ENCODE measurements at places on chromosomes 3 and 15.

DNA sequence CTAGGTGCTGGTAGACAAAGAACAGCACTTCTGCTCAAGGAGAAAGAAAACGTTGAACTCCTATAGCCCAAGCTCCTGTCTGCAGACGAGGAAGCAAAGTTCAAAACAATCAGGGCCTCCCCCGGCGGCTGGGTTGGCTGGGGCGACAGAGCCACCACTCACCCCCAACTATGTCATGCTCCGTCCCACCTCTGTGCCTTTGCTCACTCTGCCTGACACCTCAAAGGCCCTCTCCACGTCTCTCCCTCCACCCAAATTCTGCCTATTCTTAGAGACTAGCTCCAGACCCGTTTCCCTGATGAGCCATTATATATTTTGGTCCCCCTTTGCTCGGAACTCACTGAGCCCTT, 304.3 kb downstream of the TLE3 start:
- peak overlapping the region; percentile 99 for H3K27ac ChIP-seq
- no peaks in the 10 kb centered on the region for H3K36me3 ChIP-seq
- H3K27me3 ChIP-seq: no peaks in the 10 kb centered on the region
- no peak overlapping the region for H3K4me3 ChIP-seq

GRCh38 chr3:134937256-134938028, 142.4 kb downstream of the EPHB1 start:
- no peak overlapping the region for H3K4me3 ChIP-seq
- DNase-seq: no peak
- no peaks in the 10 kb centered on the region for H3K4me1 ChIP-seq
- H3K36me3 ChIP-seq: no peaks in the 10 kb centered on the region
- no peaks in the 10 kb centered on the region for H3K27me3 ChIP-seq

DNA sequence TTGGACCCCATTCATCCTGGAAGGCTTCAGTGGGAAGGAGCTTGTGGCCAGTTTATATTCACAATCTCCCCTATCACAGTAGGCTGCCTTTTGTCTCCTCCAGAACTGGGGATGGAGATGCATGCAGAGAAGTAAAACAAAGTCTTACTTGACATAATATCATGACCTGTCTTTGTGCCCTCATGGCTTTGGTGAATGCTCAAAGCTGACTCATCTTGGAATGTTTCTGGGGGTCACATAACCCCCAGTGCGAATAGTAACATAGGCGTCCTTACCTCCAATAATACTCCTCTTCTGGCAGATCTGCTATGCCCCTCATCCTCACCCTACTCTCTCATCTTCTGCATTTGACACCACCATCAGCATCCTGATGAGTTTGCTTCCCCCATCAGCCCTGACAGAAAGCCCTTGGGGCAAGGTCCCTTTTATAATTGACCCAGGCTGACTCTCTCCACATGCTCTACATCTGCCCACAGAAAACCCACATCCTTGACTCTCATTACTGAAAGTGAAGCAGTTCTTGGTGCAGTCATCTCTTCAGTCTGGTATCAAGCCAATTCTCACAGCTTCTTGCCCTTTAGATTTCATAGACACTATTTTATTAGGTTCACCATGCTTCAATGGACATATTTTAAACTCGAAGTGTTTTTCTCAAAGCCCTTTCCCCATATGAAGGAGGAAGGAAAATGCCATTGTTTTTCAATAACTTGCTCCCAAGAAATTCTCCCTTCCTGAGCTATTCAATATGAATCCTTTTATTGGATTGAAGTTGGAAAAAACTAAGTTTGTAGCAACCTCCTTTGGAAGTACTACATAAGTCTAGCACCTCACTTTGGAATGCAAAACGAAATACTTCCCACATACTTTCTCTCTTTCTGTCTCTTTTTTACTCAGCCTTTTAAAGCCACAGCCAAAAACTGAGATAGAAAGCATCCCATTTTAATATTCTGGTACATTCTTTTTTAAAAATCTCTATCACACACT, 36.6 kb downstream of the OSTN start:
- no peaks in the 10 kb centered on the region for H3K36me3 ChIP-seq
- no peak for DNase-seq
- H3K4me1 ChIP-seq: no peaks in the 10 kb centered on the region
- H3K4me3 ChIP-seq: no peak overlapping the region

DNA sequence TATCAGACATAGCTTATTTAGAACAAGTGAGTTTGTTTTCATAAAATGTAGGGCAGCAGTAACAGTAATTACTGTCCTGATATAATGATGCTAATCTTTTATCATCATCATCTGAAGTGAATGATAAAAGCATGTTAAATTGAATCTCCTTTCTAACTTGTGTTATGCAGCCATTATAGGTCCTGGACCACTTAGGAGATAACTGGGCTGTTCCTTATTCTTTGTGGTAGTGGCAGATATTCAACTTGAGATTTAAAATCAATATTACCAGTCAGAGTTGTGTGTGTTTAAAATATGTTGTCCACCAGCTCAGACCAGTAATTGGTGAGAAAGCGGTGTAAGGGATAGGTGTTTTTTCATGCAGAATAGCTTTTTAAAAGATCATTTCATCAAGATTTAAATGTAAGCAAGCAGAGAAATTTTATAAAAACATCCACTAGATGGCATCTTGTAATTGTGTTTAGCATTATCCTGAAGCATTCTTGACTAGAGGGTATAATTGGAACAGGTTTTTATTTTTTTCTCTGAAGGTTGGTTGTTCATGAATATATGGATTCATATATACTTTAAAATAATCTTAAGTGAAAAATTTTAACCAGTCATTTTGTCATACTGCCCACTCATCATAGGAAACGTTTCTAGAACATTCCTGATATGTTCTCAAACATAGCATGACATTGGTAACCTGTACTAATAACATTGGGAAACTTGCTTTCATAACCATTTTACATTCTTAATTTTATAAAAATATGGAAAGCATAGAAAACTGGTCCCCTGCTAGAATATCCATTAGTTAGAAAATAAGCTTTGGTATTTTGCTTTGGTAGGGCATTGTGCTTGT, 153.9 kb downstream of the BBX start:
- H3K4me1 ChIP-seq: no peaks in the 10 kb centered on the region
- no peaks in the 10 kb centered on the region for H3K36me3 ChIP-seq
- H3K27ac ChIP-seq: no peak overlapping the region
- DNase-seq: no peak

GRCh38 chr15:25947323-25948314, 84.5 kb upstream of the ATP10A start:
- H3K4me1 ChIP-seq: no peaks in the 10 kb centered on the region
- no peaks in the 10 kb centered on the region for H3K27me3 ChIP-seq
- no peak for DNase-seq
- no peaks in the 10 kb centered on the region for H3K36me3 ChIP-seq
- no peak overlapping the region for H3K27ac ChIP-seq
- H3K4me3 ChIP-seq: no peak overlapping the region

DNA sequence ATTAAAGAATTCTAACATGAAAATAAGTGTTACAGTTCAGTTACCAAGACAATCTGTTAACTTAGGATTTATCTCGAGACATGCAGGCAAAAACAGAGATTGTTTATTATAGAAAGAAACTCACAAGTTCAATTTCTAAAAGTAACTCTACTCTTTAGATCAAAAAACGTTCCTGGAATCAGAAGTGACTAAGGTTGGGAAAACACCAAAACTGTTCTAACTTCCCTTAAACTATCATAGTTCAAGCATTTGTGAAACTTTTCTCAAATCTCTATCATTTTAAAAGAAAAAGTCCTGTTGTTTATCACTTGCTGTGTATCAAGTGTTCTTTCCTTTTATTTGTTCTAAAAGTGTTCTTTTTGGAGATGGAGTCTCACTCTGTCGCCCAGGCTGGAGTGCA, 8.7 kb downstream of the WDR82 start:
- H3K27me3 ChIP-seq: no peaks in the 10 kb centered on the region
- peaks cover 35% of the 10 kb centered on the region for H3K4me1 ChIP-seq

DNA sequence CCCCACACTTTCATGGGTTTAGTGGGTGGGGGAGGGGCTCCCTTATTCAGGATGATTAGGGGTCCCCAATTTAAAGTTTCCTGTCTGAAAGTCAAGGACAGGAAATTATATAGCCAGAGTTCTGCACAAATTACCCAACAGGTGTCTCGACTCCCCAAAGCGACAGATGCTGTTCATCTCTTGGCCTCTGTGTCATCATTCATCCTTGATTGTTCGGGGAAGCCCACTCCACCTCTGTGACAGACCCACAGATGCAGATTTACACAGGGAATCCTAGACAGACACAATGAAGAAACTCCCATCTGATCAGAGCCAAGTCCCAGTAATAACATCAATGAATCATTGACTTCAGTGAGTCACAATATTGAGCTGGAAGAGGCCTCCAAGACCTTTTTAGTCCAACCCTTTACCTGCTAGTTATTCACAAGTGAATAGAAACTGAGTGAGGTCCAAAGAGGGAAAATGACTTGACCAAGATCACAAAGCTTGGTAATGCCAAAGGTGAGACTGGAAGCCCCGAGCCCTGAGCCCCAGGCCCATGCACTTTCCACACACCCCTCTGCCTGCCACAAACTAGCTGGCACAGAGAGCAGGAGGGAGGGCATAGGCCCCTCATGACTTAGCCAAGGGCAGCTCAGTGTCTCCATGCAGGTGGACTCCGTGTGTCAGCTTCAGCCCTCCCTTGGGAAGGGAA, 7.9 kb upstream of the SRP14 start:
- peak; percentile 54 for DNase-seq
- H3K27me3 ChIP-seq: no peaks in the 10 kb centered on the region
- H3K4me1 ChIP-seq: no peaks in the 10 kb centered on the region
- H3K36me3 ChIP-seq: no peaks in the 10 kb centered on the region

DNA sequence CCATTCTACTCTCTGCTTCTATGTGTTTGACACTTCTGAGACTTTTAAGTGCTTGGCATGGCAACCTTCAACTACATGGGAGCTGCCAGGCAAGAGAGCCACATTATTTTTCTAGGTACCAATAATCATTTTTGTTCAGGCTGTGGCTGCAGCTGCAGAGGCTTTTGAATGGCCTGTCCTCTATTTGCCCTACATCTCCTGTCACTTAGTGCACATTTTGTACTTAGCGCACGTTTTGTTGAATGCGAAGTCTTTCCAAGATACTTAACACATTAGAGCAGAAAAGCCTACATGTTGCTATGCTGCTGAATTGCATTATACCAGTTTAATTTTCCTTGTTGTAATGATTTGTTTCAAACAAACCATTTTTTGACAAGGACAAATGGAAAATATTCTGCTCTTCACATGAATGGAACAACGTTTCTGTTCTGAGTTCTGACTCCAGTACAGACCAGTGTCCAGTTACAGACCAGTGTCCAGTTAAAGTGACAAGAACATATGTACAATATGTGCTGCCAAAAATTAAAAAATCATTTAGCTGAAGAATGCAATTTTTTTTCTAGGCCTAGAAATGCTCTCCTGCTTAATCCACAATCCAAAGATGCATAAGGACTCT, 113.9 kb downstream of the ABI3BP start:
- no peaks in the 10 kb centered on the region for H3K27me3 ChIP-seq
- no peak overlapping the region for H3K4me3 ChIP-seq
- H3K36me3 ChIP-seq: no peaks in the 10 kb centered on the region
- peaks cover 13% of the 10 kb centered on the region for H3K4me1 ChIP-seq

DNA sequence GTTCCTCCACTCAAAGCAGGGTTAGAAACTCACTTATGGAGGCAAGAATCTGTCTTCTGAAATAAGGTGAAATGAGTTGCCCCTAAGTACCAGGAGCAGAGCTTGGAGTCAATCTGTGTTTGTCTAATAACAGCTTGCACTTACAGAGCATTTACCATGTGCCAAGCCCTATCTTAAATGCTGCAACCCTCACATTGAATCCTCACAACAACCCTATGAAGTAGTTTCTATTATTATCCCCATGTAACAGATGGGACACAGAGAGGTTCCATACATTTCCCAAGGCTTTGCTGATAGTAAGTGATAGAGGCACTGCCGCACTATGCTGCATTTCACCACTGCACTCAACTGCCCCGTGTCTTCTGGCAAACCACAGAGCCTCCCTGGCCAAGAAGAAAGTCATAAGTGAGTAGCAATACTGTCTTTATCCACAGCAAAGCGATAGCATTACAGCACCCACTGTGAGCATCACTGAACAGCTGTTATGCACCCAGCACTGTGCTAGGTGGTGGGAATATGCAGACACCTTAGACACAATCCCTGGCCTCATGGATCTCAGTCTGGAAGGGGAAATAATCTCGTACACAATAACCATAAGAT, 141.5 kb downstream of the SSR3 start:
- no peak overlapping the region for H3K27ac ChIP-seq
- no peaks in the 10 kb centered on the region for H3K4me1 ChIP-seq
- no peaks in the 10 kb centered on the region for H3K27me3 ChIP-seq
- no peaks in the 10 kb centered on the region for H3K36me3 ChIP-seq
- no peak for DNase-seq

DNA sequence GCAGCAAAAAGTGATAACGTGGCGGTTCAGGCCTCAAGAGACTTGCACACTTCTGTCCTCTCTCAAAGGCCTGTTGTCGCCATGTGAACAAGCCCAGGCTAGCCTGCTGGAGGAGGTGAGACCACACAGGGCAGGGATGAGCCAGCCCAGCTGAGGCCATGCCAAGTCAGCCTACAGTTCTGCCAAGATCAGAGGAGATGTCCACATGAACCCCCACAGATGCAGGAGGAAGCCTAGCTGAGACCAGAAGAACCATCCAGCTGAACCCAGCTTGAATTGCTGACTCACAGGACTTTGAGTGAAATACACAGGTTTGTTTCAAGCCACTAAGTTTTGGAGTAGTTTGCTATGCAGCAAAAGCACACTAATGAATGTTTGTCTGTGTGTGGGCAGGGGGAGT, 50.3 kb upstream of the SEC13 start:
- H3K27ac ChIP-seq: no peak overlapping the region
- H3K27me3 ChIP-seq: no peaks in the 10 kb centered on the region
- no peak overlapping the region for H3K4me3 ChIP-seq
- H3K4me1 ChIP-seq: no peaks in the 10 kb centered on the region
- no peak for DNase-seq

GRCh38 chr3:123163141-123163540, 38.6 kb upstream of the SEC22A start:
- no peaks in the 10 kb centered on the region for H3K4me1 ChIP-seq
- peaks cover 30% of the 10 kb centered on the region for H3K36me3 ChIP-seq
- no peak overlapping the region for H3K4me3 ChIP-seq
- DNase-seq: no peak
- H3K27ac ChIP-seq: no peak overlapping the region

- no peak overlapping the region for H3K27ac ChIP-seq
- no peak for DNase-seq
Observed at GRCh38 chr3:122098611-122099010, 43.4 kb downstream of the CD86 start.

- no peak overlapping the region for H3K27ac ChIP-seq
- DNase-seq: no peak
- no peak overlapping the region for H3K4me3 ChIP-seq
- H3K27me3 ChIP-seq: no peaks in the 10 kb centered on the region
Observed at GRCh38 chr15:68717951-68718350, 102.7 kb downstream of the ANP32A start.

GRCh38 chr15:42672444-42672843, 64.5 kb downstream of the CDAN1 start:
- peaks cover 60% of the 10 kb centered on the region for H3K36me3 ChIP-seq
- no peak for DNase-seq
- no peak overlapping the region for H3K4me3 ChIP-seq
- H3K27ac ChIP-seq: no peak overlapping the region
- no peaks in the 10 kb centered on the region for H3K27me3 ChIP-seq
